Activated CD8-positive, alpha-beta memory T cell treated with anti-CD3 and anti-CD28 coated beads for 1 hour (primary cell): ENCODE measurements at places on chromosomes 7 and 10.

DNA sequence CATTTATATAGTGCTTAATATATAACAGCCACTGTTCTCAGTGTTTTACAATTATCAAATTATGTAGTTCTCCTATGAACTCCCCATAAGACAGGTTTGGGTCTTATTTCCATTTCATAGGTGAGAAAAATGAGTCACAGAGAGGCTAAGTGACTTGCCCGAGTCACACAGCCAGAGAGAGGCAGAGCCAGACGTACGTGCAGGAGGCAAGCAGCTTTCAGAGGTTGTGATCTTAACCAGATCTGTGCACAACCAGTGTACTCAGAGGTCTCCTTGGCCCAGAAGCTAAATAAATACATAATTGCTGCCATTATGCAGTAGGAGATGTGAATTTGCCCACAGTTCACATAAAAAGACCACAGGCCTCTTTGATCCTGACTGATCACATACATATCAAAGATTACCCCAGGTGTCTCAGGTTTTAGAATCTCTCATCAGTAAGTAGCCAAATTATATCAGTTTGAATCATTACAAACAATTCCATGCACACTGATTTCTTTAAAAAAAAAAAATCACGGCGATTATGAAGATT is 304.7 kb upstream of the AOAH start:
- DNase-seq = no peak

- no peak for DNase-seq
These were observed 6.3 kb upstream of the CAMK2B start for GRCh38 chr7:44331682-44332081.

DNA sequence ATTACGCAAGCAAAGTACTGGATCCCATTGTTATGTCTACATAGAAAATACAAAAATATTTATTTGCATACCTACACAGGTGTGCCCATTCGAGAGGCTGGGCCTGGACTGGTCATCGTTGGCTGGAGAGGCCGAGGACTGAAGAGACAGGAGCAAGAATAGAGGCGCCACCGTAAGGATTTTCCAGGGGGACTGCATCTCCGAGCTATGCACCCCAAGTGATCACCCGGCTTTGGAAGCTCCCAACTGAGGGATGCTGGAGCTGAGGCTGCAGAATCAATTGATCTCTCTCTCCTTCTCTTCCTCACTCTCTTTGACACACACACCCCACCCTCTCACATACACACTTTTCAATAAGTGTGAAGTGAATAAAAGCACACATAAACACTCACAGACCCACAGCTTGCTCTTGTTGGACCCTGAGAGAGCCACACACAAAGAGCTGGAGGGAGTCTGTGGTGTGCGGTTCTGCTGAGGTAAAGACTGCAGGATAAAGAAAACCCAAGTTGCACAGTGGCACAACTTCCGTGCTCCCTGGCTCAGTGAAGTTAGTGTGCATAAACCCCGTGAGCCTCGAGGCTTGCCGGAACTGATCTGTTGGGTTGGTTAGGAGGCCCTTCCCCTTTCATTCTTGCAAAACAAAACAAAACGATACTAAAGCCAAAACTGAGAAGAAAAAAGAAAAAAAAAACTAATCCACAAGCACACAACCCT is at the start of gene AOAH:
Gene AOAH, minus strand, starts transcription at position 544 of the 714 bp plus-strand sequence. Its CDS starts 346 bp downstream, at position 198.
- peak; percentile 56 for DNase-seq

DNA sequence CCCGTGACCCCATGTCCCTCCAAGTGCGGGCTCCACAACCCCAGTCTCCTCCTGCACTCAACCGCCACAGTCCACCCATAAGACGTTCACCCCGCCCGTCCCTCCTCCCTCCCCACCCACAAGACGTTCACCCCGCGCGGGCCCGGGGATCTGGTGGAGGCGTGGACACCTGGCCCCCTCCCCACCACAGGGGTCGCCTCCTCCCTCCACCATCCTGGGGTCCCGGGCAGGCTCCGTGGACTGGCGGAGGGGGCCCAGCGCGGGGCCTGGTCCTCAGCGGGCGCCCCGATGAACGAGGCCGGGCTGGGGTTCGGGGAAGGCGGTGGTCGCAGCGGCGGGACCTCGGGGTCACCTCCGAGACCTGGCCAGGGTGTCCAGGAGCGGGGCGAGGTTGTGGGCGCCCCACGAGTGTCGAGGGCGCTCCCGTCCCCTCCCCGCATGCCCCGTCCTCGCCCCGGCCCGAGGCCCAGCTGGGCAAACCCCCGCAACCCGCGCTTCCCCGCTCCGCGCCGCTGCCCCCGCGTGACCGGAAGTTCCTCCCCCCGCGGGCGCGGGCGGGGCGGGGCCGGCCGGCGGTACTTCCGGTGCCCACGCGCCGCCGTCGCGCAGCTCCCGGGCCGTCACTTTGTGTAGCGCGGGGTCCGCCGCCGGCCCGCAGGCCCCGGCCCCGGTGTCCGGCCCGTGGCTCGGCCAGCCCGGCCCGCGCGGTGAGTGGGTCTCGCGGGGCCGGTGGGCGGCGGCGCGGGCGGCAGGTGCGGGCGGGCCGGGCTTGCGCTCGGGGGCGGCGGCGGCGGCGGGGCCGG is at the start of gene ZNF316:
Gene ZNF316, plus strand, starts transcription at position 578 of the 803 bp plus-strand sequence. CDS start 5,092 bp downstream, outside the sequence.
- no peak for DNase-seq

DNA sequence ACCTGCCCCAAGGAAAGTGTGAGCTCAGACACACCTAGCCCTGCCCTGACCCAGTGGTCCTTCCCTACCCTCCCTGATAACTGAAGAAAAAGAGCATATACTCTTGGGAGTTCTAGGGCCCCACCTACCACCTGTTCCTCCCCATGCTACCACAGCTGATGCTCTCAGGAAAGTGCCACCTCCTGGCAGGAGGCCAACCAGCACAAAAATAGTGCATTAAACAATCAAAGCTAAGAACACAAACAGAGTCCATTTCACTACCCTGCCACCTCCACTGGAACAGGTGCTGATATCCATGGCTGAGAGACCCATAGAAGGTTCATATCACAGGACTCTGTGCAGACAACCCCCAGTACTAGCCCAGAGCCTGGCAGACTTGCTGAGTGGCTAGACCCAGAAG is 288.6 kb upstream of the PHF14 start:
- DNase-seq = no peak

DNA sequence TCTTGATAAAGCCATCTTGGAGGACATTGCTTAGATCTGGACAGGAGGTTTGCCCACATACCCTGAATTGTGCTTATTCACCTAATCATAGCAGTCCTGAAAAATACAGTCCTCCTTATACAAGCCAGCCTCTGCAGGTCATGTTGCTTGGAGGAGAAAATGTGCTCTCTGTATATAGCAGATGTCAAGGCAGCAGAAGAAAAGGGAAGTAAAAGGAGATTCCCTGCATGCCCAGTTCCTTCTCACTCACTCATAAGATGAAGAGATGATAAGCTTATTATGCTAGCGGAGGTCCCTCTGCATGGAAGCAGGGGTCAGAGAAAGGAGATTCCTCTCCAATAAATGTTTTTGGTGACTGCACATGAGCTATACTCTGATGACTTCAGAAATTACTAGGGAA is 458.8 kb upstream of the ZMIZ1 start:
- no peak for DNase-seq

DNA sequence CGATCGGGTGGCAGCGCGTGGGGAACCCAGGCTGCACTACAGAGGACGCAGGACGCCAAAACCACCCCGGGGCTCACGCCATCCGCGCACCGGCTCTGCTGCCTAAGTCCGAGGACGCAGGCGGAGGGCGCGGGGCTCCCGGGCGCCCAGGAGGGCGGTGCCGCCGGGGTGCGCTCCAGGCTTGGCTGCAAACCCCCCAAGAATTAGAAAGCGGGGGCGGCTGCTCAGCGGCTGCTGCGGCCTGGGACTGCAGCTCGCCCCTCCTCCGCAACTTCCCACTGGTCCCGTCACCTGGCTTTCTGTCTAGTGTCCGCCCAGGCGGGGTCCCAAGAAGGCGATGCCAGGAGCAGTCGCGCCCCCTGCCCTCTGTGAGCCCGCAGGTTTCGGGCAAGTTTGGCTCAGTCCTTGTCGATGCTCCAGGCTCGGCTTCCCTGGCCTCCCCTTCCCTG is 1.7 kb upstream of the POU6F2 start:
- DNase-seq = no peak

- no peak for DNase-seq
These were observed 17.6 kb upstream of the VSIR start for GRCh38 chr10:71790749-71791440.

DNA sequence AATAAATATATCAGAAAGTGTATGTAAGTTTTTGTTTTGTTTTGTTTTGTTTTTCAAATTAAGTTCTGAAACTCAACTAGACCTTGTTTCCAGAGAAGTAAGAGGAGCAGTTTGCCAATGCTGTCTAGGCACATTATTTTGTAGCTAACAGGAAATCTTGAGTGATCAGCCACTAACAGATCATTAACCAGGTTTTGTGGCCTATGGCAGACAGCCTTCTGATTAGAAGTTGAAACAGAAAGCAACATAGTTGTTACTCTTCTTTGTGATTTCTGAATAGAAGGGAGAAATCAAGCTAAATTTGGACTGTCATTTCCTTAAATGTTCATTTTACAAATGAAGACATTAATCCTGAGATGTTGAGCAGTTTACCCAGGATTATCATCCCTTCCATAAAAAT is 142.6 kb downstream of the PLXDC2 start:
- DNase-seq = no peak

DNA sequence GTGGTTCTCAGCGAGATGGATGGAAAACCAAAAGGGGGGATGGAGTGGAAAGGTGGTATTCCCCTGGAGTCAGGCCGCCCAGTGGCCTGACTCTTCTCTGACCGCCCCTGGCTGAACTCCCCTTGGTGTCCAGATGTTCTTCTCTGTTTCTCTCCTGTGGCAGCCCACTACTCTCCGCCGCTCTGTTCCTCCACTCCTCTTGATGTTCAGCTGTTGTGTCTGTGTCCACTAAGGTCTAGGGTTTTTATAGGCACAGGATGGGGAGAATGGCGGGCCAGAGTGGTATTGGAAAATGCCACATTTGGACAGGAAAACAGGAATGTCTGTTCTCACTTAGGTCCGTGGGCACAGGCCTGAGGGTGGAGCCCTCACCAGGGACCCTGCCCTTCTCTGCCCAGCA is 954.3 kb upstream of the MBL2 start:
- DNase-seq = no peak

DNA sequence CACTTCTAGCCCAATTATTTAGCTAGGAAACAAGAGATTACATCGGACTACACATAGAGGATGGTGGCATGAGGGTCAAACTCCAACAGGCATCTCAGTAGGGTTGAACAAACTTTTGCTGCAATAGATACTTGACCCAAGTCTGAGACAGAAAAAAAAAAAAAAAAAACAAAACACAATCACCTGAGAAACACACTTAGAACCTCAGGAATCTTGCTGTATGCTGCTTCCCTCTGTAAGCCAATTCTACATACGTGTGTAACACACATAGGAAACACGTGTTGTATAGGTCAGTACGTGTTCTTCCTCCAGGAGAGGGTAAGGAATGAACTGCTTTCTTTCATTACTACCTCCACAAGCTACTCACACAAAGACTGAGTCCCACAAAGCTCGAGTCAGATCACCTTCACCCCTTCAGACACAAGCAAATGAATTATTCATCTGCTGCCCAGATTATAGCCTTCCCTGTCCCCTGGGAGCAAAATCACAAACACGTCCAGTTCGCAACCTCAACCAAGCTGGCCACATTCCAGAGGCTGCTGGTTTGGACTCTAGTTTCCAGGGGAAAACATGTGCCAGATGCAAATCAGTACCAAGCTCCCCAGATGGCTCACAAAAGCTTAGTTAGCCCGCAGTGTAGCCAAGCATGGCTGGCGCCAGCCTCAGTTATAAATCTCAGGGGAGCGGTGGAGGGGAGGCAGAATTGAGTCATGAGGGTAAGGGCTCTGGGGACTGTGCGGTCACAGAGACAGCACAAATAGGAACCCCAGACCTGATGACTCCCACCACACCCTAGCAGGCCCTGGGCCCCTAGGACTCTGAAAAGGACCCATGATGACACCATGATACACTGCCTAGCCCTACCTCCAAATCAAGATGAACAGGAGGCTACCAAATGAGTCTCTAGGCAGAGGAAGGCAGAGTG is 15.1 kb downstream of the PSAP start:
- DNase-seq = no peak

- no peak for DNase-seq
These were observed 199.2 kb upstream of the KMT2E start for GRCh38 chr7:104814671-104815400.

DNA sequence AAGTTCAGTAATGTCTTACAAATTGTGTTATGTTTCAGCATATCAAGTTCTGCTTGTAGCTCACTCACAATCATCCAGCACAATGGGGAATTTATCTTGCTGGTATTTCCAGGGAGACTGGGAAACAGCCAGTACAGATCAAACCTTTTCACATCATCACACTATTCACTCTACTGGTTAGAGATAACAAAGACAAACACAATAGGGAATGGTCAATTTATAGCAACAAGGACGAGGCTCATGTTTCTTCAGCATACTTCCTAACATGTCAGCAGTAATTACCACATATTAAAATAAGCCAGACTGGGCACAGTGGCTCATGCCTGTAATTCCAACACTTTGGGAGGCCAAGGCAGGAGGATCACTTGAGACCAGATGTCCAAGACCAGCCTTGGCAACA is 38.3 kb downstream of the TOMM7 start:
- no peak for DNase-seq

DNA sequence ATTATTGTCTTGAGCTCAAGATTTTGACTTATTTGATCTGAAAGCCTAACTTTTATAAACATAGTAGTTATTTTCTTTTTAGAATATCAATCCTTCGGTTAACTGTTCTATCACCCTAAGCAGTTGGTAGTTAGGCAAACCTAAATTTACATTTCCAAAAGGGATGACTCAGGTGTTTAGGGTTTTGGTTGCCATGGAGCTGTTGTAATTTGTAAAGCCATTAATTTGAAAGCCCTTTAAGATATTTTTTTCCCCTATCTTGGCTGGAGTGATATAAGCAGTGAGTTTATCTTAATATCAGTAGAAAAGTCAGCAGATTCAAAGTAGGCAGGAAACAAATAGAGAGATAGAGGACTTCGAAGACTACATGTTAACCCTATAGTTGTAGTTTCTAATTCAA is 1472.6 kb upstream of the CELF2 start:
- DNase-seq = no peak

GRCh38 chr7:69736126-69736810 is 138.0 kb downstream of the AUTS2 start:
- DNase-seq = no peak

GRCh38 chr10:26800468-26800867 is 60.3 kb downstream of the ABI1 start:
- DNase-seq = no peak

DNA sequence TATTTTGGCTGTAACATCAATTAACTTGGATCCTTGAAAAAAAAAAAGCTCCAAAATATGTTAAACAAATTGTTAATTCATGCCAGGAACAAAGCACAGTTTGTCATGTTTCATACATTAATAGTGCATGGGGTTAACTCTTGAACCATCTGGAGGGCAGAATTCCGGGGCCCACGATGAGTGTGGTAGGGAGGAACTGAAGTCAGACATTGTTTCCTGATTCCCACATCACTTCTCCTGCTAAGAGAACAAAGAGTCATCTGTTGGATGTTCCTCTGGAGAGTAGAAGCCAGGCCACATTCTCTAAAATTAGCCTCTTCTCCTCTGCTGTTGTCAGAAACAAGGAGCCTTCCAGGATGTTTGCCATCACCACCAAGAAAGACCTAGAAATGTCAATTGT is 54.6 kb downstream of the TMEM178B start:
- no peak for DNase-seq

- DNase-seq = no peak
These were observed 22.4 kb upstream of the LRRC17 start for GRCh38 chr7:102890292-102890970.
